A673 (cell line): ENCODE measurements at places on chromosomes 2 and 18.
A peak's percentile ranks its signal among the peaks of the same experiment; 100 is the strongest.

DNA sequence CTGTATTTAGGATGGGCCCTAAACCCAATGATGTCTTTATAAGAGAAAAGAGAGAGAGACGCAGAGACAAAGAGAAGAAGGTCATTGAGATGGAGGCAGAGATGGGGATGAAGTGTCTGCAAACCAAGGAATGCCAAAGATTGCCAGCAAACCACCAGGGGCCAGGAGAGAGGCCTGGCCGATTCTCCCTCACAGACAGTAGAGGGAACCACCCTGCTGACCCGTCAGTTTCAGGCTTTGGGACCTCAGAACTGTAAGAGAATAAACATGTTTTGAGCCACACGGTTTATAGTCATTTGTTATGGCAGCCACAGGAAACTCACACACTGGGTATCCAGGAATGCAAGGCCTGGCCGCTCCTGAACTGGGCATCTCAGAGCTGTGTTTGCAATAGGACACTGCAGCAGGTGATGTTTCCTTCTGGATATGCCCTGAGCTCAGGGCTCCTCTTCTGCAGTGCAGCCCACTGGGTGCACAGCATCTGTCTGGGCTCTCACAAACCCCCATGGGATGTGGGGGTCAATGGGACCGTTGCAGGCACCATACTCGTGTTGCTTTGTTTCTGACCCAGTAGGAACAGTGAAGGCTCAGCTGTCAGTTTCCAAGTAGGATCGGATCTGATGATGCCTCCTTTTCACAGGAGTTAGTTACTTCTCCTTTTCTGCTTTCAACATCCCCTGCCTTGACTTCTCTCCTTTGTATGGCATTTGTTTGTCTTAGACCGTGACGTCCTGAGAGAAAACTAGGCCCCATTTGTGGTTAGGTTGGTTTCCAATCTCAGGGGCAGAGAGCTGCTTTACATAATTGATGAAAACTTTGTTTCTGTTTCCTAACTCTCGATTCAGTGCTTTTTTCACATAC lies 20.8 kb downstream of the PTPN18 start:
- DNase-seq: no peak

DNA sequence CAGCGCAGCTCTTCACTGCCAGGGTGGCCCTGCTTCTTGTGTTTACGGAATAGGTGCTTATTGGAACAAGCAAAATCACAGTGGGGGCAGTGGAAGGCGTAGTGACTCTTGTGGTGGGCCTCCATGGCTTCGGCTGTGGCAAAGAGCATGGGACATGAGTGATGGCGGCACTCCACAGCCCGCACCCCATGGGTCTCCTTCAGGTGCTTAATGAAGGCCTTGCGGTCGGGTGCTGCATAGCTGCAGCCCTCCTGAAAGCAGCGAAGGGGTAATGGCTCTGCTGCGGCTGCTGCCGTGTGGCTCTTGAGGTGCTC lies 10.7 kb downstream of the ZNF142 start:
- no peak for DNase-seq

- DNase-seq: no peak
Measured at GRCh38 chr2:130316596-130316995, 26.1 kb upstream of the IMP4 start.

GRCh38 chr2:43519643-43520221 lies 76.1 kb downstream of the THADA start:
- no peak for DNase-seq

DNA sequence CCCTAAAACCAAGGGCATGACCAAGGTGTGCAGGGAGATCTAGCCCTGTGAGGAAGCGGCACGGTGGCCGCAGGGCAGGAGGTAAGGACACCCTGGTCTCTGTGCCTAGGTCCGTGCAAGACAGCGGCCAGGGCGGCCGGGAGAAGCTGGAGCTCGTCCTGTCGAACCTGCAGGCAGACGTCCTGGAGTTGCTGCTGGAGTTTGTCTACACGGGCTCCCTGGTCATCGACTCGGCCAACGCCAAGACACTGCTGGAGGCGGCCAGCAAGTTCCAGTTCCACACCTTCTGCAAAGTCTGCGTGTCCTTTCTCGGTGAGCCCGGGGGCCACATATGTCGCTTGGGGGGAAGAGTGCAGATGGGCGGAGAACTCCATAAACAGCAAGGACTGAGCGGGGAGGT lies 235.4 kb downstream of the ATAD2B start:
- DNase-seq: no peak

GRCh38 chr2:169670937-169671336 lies 23.3 kb downstream of the CFAP210 start:
- DNase-seq: no peak

- DNase-seq: no peak
Measured at GRCh38 chr2:15145919-15146318, 415.2 kb downstream of the NBAS start.

- DNase-seq: no peak
Measured at GRCh38 chr2:214747992-214748391, 61.5 kb downstream of the BARD1 start.

- peak; percentile 48 for DNase-seq
Measured at GRCh38 chr2:19349911-19350677, 8.3 kb downstream of the OSR1 start.

- DNase-seq: no peak
Measured at GRCh38 chr18:65821911-65822310, 71.1 kb downstream of the CDH7 start.

- peak; percentile 66 for DNase-seq
Measured at GRCh38 chr2:177489719-177490301, 97.2 kb downstream of the AGPS start.

DNA sequence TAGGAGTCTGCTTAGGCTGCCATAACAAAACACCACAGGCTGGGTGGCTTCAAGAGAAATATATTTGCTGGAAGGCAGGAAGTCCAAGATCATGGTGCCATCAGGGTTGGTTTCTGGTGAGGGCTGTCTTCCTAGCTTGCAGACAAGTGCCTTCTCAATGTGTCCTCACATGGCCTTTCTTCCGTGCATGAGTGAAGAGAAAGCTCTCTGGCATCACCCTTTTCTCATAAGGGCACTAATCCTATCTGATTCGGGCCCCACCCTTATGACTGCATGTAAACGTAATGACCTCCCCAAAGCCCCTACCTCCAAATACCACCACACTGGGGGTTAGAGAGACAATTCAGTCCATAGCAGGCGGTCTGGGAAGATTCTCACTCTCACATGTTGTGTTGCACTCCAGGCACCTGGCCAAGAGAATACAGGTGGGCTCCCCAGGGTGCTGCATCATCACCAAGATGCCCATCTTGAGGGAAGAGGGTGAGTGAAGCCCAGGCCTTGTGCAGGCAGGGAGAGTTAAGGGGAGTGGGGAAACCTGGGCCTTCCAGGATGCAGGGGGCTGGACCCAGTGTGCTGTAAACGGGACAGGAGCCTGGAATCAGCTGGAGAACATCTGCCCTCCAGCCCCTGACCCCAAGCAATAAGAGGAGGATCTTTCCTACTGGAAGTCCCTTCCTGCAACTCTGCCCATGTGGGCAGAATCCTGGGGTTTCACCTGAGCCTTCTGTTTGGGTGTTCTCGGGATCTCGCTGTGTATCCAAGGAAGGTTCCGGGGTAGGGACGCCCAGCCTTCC lies 10.2 kb downstream of the CATIP start:
- DNase-seq: no peak

GRCh38 chr2:8239531-8240088 lies 442.2 kb upstream of the ID2 start:
- no peak for DNase-seq

DNA sequence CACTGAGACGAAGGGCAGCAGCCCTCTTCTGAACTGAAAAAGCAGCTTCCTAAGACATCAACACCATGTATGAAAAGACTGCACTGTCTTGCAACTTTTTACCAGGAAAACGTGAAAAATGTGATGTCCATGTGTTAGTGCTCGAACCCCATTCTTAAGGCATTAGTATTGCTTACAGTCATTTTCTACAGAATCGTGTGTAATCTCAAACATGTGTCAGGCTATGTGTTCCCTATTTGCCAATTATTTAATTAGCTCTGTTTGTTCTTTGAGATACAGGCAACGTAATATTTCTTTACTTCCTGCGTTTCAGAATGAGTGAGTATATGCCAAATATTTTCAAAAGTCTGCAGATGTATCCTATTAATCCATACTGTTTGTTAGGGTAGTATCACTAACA lies 307.7 kb upstream of the CCDC68 start:
- no peak for DNase-seq

DNA sequence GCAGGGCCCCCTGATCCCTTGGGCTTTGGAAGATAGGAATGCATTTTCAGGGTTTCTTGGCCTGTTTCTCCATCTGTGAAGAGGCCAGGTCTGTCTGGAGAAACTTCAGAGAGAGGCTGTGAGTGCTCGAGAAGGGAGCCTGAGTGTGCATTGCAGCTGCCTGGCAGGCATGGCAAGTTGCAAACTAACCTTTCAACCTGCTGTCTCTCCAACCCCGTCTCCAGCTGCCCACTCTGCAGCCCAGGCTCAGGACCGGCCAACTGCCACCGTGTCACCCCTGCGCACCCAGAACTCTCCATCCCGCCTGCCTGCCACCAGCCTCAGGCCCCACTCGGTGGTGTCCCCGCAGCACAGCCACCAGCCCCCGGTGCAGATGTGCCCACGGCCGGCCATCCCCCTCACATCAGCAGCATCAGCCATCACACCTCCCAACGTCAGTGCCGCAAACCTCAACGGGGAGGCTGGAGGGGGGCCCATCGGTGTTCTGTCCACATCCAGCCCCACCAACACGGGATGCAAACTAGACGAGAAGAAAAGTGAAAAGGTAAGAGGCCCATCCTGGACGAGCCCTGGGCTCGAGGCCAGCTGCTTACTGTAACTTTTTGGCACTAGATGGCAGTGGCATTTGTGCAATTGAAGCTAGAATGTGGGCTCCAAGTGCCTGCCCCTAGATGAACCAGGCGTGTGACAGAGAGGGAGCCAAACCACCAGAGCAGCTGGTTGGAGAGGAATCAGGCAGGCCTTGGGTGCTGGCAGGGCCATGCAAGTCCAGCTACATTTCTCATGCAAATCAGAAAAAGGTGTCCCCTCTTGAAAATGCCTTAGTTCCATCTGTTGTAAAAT lies 164.6 kb downstream of the SEPTIN10 start:
- peak; percentile 11 for DNase-seq

- no peak for DNase-seq
Measured at GRCh38 chr18:74266161-74266560, 25.6 kb downstream of the CYB5A start.

- DNase-seq: no peak
Measured at GRCh38 chr2:149076863-149077412, 38.4 kb downstream of the LYPD6B start.

GRCh38 chr2:84362541-84362940 lies 96.5 kb downstream of the SUCLG1 start:
- DNase-seq: no peak

GRCh38 chr2:238875471-238876231 lies 27.8 kb downstream of the TWIST2 start:
- DNase-seq: no peak

- peak; percentile 9 for DNase-seq
Measured at GRCh38 chr2:221649051-221649775, 77.1 kb upstream of the EPHA4 start.

DNA sequence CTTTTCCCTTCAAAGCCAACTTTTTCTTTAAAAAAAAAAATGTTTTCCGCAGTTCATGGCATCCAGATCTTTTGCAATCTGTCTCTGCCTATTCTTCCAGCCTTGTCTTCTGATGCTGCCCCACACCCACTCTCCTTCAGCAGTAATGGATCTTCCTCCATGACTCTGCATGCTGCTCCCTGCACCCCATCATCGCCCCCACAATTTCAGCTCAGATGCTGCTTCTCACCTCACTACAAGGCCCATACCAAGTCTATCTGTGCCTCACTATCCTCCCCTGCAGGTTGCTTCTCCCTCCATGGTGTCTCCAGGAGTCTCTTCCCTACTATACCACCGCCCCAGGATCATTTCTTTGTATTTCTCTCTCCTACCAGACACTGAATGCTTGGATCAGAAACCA lies 260.6 kb downstream of the ANAPC1 start:
- DNase-seq: no peak

- DNase-seq: no peak
Measured at GRCh38 chr2:119276864-119277263, 53.2 kb downstream of the STEAP3 start.

GRCh38 chr2:44430342-44430741 lies 68.6 kb downstream of the CAMKMT start:
- no peak for DNase-seq

DNA sequence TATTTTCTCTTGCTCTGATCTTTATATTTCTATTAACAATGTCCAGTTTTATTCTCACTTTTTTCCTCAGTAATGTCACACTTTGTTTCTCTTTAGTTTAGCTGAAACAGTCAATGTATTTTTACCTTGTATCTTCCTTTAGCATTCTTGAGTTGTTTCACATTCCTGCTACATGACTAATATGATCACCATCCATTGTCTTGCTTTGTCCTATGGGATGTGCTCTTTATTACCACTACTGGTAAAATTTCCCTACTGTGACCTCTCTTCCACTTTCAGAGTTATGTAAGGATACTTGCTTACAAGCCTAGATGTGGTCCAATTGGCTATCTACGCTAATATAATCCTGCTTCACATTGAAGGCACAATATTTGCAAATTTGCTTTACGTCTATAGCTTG lies 457.9 kb downstream of the PIK3C3 start:
- DNase-seq: peak; percentile 9

DNA sequence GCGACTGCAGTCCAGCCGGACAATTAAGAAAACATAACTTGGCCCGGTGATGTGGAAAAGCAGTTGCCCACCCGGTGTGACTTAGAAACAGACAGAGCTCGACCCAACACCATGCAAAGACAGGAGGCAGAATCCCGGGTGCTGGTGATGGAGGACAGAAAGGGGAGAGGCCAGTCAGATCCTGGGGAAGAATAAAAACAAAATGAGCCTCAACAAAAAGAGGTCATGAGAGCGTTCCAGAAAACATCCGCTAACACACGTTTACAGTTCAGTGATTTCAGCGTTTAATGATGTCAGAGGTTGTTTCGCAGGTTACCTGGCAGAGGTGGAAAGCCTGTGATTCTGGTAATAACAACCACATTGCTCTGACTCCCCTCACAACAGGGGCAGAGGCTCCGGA lies 111.9 kb downstream of the OSR1 start:
- DNase-seq: no peak

- DNase-seq: no peak
Measured at GRCh38 chr2:4931721-4932365, 760.3 kb upstream of the SOX11 start.

GRCh38 chr2:51722311-51722710 lies 690.4 kb upstream of the NRXN1 start:
- no peak for DNase-seq

DNA sequence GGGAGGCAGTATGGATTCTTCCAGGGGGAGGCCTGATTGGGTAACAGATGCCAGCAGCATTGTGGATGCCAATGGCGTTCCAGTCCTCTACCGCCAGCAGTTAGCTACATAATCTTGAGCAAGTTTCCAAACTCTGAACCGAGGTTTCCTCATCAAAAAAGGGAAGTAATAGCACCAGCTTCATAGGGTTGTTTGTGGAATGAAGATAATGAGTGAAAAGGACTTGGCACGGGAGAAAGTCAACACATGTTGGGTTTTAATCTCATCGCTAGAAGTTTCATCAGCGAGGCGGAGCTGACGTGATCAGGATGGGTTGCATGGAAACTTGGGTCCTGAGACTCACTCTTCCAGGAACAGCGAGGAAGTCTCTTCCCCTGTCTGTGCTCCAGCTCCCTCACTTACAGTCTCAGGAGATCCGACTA lies 266.7 kb downstream of the SH3BP4 start:
- DNase-seq: no peak

GRCh38 chr2:176817061-176817565 lies 395.5 kb upstream of the HNRNPA3 start:
- DNase-seq: peak; percentile 76

- no peak for DNase-seq
Measured at GRCh38 chr2:240240017-240240734, 99.7 kb upstream of the OTOS start.
